ENCODE measurements at places on chromosomes 7 and 10. TPM values are rescaled to one million over a fixed set of nuclear protein-coding genes. Genes with fewer than 3 reads are reported as not detected.

INHBA gene
- 11.3 TPM for total RNA-seq

GALNT17 gene
- 10.8 TPM for total RNA-seq

PSD gene
- 11.7 TPM for total RNA-seq

A1CF gene
- 3.9 TPM for total RNA-seq

KIFBP gene
- 21.4 TPM for total RNA-seq

NPY gene
- total RNA-seq, result 2.9 TPM

HHEX gene
- 5.3 TPM for total RNA-seq

XRCC2 gene
- total RNA-seq, result 4.1 TPM

ITGB8 gene
- 91.2 TPM for total RNA-seq

FXYD4 gene
- total RNA-seq, result 1.6 TPM

SHH gene
- 1.8 TPM for total RNA-seq

CLIP2 gene
- 43.7 TPM for total RNA-seq

TMEM130 gene
- 10.2 TPM for total RNA-seq

NUDT13 gene
- 0.70 TPM for total RNA-seq

MYOF gene
- 48.1 TPM for total RNA-seq

RTKN2 gene
- 5.7 TPM for total RNA-seq

SAMD9 gene
- total RNA-seq, result 7.4 TPM

HMX3 gene
- 0.82 TPM for total RNA-seq

NCF1 gene
- total RNA-seq, result 6.5 TPM

GLCCI1 gene
- total RNA-seq, result 22.8 TPM

ARID5B gene
- 70.5 TPM for total RNA-seq

IGF2BP3 gene
- total RNA-seq, result 43.4 TPM

MMD2 gene
- total RNA-seq, result not detected

SPDYE9 gene
- total RNA-seq, result not detected

FGFR2 gene
- total RNA-seq, result 120 TPM

CYP2E1 gene
- total RNA-seq, result 1.4 TPM
